ENCODE measurements at places on chromosomes 5 and 9. TPM values are rescaled to one million over a fixed set of nuclear protein-coding genes. Genes with fewer than 3 reads are reported as not detected.

SCGB3A2 gene
- total RNA-seq = not detected

TDRD7 gene
- total RNA-seq = 10.3 TPM

ATP10B gene
- total RNA-seq = not detected

C9orf40 gene
- total RNA-seq = 25.5 TPM

TTC33 gene
- 17.7 TPM for total RNA-seq
